COR-L47 (cell line): ENCODE measurements at places on chromosomes 6 and 20.

GRCh38 chr6:57421503-57421902 is 104.1 kb downstream of the PRIM2 start:
- no peak for DNase-seq

DNA sequence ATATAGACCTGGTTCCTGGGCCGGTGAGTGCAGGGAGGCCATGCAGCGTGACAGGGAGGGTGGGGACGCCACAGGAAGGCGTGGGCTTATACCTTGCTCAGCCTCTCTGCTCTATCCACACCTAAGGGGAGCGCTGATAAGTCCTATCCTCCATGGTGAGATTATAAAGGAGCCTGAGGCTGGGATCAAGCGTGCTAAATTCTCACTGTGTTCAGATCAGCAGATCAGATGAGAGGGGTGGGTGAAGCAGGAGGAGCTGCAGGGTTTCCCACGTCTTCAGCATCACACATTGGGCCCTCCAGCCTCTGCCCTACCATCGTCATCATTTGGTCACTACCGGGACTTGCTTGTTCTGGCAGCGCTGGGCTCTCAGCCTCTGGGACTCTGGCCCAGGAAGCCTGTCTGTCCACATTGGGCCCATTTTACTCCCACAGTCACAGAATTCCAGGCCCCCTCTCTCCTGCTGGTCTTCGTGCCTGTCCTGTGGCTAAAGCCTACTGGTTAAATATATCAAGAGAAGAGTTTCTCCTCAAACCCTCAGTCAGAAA is 29.1 kb upstream of the PDE10A start:
- no peak for DNase-seq

DNA sequence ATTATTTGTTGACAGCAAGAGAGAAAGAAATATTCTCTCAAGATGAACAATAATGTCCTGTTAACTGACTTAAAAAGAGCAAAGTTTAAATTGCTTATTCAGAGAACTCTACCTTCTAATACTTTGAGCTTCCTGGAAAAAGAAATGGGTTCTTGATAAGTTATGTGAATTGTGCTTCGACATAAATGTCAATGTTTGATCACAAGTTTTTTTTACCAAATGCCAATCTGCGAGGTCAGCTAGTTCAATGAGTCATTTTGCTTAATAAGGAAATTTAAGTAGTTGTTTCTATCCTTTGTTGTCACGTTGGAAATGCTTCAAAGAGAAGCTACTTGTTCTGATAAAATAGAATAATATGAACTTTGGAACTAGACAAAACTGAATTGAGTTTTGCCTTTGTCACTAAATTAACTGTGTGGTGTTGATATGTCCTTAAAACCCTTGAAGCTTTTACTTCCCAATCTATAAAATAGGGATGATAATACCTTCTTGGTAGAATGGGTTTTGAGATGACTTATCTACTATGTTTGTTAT is 642.1 kb upstream of the FLRT3 start:
- DNase-seq = no peak

GRCh38 chr6:20455251-20455940 is 53.7 kb downstream of the E2F3 start:
- no peak for DNase-seq

DNA sequence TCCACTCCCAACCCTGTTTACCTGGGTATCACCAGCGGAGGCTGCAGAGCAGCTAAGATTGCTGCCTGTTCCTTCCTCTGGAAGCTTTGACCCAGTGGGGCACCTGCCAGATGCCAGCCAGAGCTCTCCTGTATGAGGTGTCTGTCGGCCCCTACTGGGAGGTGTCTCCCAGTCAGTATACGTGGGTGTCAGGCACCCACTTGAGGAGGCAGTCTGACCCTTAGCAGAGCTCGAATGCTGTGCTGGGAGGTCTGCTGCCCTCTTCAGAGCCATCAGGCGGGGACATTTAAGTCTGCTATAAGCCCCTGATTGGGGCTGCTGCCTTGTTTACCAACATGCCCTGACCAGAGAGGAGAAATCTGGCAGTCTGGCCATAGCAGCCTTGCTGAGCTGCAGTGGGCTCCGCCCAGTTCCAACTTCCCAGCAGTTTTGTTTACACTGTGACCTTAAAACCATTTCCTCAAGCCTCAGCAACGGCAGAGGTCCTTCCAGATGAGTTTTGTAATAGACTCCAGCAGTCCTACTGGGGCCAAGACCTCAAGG is 2.8 kb downstream of the RAET1E start:
- no peak for DNase-seq

GRCh38 chr6:44842616-44843015 is 455.1 kb downstream of the CDC5L start:
- no peak for DNase-seq

DNA sequence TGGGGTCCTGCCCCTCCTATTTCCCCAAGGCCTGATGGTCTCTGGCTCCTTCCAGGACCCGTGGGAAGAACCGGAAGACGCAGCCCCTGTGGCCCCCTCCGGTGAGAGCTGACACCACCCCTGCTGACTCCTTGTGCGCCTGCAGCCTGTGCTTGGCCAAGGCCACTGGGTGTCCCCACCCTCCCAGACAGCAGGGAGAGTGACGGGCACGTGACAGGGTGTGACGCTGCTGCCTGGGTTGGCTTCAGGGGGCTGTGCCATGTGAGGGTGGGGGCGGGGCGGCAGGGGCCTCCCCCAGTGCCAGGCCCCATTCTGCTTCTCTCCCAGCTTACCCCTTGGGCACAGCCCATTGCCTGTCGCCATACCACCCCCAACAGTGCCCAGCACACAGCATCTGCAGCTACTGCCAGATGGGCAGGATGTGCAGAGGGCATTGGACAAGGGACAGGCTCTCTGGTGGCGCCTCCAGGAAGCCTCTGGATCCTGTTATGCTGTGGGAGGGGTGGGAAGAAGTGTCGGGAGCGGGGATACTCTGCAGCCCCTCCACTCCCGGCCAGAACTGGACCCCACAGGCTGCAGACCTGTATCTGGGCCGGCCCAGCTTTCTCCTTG is 2.9 kb downstream of the BIRC7 start:
- no peak for DNase-seq

GRCh38 chr6:160378218-160378617 is 30.0 kb downstream of the SLC22A3 start:
- DNase-seq = no peak
